ENCODE measurements at places on chromosomes 6 and 20.

- no peak for DNase-seq
Observed at GRCh38 chr6:159691133-159691962, 1.7 kb downstream of the SOD2 start.

GRCh38 chr6:42899871-42900270 lies 16.0 kb upstream of the PTCRA start:
- no peak for DNase-seq

- DNase-seq, result no peak
Observed at GRCh38 chr20:35942243-35942642, 12.1 kb downstream of the SCAND1 start.

DNA sequence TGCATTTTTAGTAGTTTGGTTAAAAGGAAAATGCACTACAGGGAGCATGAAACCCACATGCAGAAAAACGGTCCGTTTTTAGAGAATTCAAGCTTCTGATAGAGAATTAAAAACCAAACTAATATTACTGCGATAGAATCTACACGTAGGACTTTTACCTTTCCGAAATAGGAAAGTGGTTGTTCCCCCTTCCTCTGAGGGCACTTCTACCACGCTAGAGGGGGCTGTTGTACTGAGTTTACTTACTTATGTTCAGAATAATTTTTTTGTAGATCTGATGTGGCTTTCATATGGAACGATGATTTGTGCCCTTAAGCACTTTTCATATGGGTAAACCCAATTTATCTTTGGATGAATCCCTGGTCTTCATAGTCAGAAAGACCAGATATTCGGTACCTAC lies 264.3 kb upstream of the PLN start:
- DNase-seq, result no peak

- DNase-seq, result no peak
Observed at GRCh38 chr20:11124849-11125505, 451.2 kb upstream of the JAG1 start.

DNA sequence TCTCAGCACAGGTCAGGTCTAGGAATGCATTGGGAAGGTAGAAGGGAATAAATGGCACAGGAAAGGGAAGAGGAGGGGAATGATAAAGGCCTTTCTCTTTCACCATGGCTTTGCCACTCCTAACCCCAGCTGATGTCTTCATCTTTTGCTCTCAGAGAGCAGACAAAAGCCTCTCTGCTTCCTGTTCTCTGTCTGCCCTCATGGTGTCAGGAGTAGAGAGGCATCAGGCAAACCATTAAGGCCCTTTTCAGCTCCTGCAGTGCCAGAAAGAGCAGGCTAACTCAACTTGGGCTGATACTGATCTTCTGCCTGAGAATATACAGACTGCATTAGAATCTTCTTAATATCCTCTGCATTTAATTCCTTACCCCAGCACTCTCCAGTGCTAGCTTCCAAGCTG lies 48.0 kb upstream of the STXBP5 start:
- no peak for DNase-seq

GRCh38 chr20:56463428-56463827 lies 5.0 kb upstream of the RTF2 start:
- DNase-seq, result no peak

GRCh38 chr6:126170433-126170832 lies 169.5 kb upstream of the CENPW start:
- no peak for DNase-seq

GRCh38 chr6:41581381-41581991 lies 35.3 kb downstream of the FOXP4 start:
- no peak for DNase-seq
